Thyroid gland (tissue), 4 donors: ENCODE measurements at places on chromosomes 3 and 15.
A peak's percentile ranks its signal among the peaks of the same experiment; 100 is the strongest.

GRCh38 chr3:52038227-52038626 lies 18.1 kb downstream of the DUSP7 start:
- DNase-seq = peak; percentile 72

- DNase-seq = no peak
These were observed 3.1 kb downstream of the WDR93 start for GRCh38 chr15:89693696-89694095.

DNA sequence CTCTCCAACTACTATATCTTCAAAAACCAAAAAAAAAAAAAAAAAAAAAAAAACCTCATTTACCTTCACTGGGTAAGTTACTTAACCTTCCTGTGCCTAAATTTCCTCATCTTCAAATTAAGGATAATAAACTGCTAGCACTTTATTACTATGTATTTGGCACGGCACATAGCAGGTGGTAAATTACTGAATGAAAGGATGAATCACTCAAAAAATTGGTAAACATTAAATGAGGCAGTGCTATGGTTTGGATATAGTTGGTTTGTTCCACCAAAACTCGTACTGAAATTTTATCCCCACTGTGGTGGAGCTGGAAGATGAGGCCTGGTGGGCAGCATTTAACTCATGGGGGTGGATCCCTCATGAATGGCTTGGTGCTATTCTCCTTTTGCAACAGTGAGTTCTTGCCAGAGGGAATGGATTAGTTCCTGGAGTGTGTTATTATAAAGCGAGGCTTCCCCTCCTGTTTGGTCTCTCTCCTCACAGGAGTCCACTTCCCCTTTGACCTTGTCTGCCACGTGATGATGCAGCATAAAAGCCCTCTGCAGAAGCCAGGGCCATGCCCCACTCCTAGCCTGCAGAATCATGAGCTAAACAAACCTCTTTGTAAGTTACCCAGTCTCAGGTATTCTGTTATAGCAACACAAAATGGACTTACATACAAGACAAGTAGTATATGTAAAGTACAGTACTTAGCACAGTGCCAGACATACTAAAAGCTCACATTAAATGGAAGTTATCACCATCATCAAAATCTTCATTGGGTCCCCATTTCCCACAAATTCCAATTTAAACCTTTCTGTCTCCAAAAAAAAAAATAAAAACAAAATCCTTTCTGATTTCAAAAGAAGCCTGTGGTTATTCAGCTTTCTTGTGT lies 20.6 kb downstream of the DCUN1D1 start:
- peak; percentile 37 for DNase-seq

DNA sequence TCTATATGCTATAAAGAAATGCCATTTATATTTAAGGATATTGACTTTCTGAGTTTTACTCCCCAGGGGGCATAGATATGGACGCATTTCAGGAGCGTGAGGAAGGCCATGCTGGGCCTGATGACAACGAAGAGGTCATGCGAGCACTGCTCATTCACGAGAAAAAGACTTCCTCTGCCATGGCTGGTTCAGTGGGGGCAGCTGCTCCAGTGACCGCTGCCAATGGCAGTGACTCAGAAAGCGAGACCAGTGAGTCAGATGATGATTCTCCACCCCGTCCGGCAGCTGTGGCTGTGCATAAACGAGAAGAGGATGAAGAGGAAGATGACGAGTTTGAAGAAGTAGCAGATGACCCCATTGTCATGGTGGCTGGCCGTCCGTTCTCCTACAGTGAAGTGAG lies 38.4 kb downstream of the GTF2E1 start:
- no peak for DNase-seq

- no peak for DNase-seq
These were observed 29.3 kb downstream of the ASTE1 start for GRCh38 chr3:130997289-130997688.

GRCh38 chr3:28915741-28916500 lies 364.9 kb upstream of the RBMS3 start:
- peak; percentile 8 for DNase-seq

- peak; percentile 32 for DNase-seq
These were observed 20.1 kb downstream of the OSBPL10 start for GRCh38 chr3:31960793-31961431.

GRCh38 chr3:28134792-28135375 lies 106.5 kb upstream of the CMC1 start:
- DNase-seq = no peak

GRCh38 chr3:177257006-177257405 lies 59.7 kb upstream of the TBL1XR1 start:
- no peak for DNase-seq

DNA sequence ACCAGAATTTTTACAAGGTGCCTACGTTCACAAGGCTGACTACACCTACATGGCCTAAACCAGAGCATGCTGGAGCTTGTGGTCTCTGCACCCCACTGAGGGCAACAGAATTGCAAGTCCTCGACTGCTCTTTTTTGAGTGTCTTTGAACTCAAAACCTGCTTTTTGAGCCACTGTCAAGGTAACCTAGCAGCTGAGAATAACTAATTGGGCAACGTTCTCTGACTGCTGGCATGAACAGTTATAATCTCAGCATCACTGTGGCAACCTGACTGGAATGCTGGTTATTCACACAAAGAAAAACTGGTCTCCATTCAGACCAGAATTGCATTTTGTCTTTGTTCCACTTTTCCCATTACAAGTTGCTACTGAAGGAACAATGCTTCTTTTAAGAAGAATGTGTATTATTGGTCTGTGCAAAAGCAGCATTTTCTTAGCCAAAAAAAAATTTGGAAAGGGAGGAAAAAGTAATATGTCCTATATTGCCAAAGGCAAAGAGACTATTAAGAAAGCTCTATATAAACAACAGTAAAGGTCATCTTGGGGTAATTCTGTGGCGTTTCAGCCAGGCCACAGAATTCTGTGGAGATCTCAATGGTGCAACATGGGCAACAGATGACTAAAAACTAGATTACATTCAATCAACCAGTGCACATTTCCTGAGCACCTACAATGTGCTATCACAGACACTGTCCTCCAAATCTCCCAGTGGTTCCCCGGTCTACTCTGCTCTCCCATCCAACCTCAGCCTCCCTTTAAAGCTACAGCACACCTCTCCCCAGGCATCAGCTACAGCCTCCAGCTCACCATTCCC lies 76.8 kb downstream of the TNIK start:
- peak; percentile 51 for DNase-seq

- DNase-seq = no peak
These were observed 125.8 kb upstream of the MRPS22 start for GRCh38 chr3:139218046-139218445.

DNA sequence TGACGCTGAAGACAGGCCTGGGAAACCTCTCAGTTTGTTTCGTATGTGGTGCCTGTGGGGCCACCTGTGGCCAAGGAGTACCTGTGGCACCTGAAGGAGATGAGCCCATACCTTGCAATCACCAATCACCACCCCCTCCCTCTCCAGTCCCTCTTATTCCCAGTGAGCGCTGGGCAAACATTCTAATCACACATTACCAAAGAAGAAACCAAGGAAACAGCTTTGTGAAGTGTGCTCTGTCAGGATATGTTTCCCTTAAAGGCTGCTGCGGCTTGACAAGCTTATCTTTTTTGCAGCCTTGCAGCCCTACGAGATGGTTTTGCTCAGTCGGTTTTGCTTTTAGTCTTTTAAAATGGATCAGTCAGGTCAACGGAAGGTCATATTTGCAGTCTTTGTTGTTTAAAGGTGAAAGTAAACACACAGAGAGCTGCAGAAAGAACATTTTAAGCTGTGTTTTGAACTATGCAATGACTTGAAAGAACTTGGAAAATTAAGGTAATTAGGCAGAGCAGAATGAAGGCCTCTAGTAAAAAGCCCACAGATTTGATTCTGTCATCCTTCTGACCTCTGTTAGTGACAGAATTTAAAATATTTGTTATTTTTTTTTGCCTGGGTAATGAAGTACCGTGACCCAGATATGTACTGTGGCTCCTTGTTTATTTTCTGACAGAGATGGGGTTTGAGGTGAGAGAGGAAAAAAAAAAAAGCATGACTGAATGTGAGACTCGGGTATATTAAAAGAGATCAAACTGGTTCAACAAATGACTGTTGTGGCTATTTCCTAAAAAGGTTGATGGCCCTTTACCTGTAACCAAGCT lies 461.4 kb downstream of the NSUN3 start:
- DNase-seq = no peak

- no peak for DNase-seq
These were observed 4.9 kb upstream of the TBC1D5 start for GRCh38 chr3:17747174-17747889.

DNA sequence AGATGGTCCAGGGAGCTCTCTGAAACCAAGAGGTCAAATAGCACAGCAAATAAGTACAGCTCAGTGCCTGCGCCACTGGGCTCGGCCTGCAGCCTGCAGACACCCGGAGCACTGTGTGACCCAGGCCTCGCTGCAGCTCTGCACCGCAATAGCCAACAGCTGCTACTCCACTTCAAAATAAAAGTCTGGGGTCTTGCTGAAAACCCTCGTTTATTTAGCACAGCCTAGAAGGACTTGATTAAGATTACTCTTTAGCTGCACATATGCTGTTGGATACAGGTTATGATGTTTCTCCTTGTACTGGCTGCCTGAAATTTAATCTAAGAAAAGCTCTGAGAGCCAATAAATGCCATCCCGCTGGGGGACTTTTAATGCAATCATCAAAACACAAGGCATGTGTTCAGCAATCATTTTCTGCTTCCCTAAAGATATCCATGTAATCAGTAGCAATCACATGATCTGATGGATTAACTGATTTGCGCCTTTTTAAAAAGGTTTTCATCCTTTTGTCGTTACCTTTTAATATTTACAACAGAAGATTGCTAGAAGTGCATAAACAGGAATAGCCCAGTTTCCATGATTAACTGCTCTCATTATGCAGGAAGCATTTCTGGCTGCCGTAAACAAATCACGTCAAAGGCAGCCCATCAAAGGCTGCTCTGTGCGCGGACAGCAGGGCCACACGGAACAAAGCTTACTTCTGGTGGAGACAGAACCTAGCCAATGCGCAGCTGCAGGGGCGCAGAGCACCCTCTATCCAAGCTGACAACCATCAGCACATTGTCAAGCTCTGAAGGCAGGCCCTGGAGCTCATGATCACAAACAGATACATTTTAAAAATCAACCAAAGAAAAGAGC lies 58.8 kb downstream of the CLASP2 start:
- peak; percentile 44 for DNase-seq

DNA sequence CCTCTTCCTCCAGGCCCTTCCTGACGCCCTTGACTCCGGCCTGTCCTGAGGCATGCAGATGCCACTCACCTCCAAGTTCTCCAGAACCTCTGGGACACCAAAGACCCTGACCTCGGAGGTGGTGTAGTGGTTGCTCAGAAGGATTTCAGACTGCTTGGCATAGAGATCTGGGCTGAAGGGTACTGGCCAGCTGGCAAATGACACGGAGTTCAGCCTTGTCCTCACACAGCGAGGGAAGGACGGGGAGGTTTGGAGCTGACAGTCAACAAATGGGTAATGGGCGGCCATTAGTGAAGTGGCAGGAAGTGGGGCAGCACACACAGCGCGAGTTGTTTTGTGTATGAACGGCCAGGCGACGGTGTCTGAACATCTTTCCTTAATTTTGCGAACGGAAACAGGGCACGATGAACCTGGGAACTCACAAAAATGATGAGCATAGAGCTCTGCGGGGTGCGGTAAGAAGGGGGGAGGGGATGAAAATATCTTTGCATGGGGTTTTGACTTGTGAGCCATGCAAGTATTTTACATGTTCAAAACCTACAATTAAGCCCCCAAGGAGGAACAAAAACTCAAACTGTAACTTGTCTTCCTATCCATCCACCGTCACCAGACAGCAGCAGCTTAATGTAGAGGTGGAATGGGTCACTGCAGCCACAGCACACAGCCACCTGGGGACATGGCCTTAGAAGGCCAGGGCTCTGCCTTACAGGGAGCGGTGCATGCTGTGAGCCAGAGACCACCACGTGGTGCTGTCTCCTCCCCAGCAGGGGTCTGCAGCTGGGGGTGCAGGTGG lies 43.6 kb upstream of the RPL32 start:
- DNase-seq = no peak

DNA sequence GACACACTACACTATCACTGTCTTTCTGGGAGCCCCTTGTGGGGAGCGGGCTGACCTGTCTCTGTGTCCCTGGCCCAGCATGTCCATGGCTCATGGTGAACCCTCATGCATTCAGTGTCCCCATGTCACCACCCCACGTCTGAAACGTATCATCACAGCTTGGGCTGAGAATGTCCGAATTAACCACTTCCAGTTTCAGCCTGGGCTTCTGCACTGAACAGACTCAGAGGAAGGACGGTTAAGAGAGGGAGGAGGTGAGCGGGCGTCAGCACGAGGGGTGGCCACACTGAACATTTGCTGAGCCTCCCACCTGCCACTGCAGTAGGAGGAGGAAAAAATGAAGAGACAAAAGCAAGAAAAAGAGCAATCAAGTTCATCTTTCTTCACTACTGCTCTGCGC lies 30.5 kb downstream of the ATP2B2 start:
- no peak for DNase-seq

DNA sequence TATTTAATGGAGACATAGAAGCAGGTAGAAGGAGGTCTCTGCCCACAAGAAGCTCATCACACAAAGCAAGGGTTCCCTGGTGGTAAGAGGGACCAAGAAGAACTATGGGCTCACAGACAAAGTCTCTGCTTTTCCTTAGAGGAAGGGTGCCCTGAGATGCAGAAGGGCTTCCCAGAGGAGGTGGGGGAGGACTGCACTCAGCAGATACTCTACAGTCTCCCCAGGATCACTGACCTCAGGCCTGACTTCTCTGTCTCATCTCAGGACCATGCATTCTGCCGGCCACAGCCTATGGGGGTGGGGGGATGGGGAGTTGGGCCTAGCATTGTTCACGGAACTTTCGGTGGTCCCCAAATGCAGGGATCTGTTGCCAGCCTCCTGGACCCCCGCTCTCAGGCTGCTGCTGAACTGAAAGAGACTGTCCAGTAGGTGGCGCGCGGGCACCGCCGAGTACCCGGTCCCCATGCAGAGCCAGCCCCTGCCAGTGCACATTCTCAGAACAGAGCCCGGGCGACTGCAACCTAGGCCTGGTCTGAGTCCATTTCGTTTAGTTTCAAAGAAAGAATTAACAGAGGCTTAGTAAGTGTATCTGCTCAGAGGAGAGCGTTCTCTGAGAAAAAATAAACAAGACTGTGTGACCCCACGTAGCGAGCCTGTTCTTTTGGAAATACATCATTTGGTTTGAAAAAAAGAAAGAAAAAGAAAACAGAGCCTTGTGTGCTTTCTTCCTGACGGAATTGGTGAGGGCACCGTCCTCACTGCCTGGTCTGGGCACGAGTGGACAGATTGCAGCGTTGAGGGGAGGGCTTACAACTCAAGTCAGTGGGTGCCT lies 74.1 kb downstream of the LRTM1 start:
- DNase-seq = peak; percentile 91
